ENCODE measurements at places on chromosomes 4 and X. TPM values are rescaled to one million over a fixed set of nuclear protein-coding genes. Genes with fewer than 3 reads are reported as not detected.

UNC5C gene
- total RNA-seq = 6.5 TPM

TRO gene
- total RNA-seq = 106 TPM

FGF2 gene
- 14.6 TPM for total RNA-seq

DNA sequence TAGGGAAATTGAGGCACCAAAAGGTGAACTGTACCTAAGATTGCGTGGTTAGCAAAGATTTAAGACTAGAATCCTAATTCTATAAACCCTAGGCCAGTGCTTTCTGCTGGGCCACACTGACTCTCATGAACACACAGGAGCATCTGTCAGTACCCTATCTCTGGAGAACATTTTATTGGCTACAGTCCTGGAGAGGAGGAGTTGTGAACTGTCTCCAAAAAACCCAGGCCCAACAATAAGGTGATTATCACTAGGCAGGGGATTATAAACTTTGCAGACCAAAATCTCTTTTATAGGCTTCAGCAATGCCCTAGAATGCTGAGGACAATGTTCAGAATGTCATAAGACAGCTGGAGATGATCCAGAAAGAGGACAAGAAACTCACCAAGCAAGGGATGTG lies 24.1 kb downstream of the OPHN1 start:
- no peaks in the 10 kb centered on the region for H3K4me1 ChIP-seq
- no peak for DNase-seq
- H3K4me3 ChIP-seq = no peak overlapping the region
- no peak overlapping the region for H3K27ac ChIP-seq
- H3K36me3 ChIP-seq = no peaks in the 10 kb centered on the region

- no peaks in the 10 kb centered on the region for H3K36me3 ChIP-seq
- DNase-seq = no peak
- H3K4me3 ChIP-seq = no peak overlapping the region
- H3K27me3 ChIP-seq = no peaks in the 10 kb centered on the region
- H3K4me1 ChIP-seq = peaks cover 28% of the 10 kb centered on the region
Observed at GRCh38 chrX:13341491-13342101, 21.7 kb upstream of the ATXN3L start.

GRCh38 chr4:158850800-158851644 lies 82.2 kb downstream of the FNIP2 start:
- peaks cover 7% of the 10 kb centered on the region for H3K4me1 ChIP-seq
- no peaks in the 10 kb centered on the region for H3K27me3 ChIP-seq
- DNase-seq = no peak
- no peaks in the 10 kb centered on the region for H3K36me3 ChIP-seq
- no peak overlapping the region for H3K27ac ChIP-seq

Data from neural crest cell (in vitro differentiated cells).